LHCN-M2 (cell line): ENCODE measurements at places on chromosomes 3 and 15. TPM values are rescaled to one million over a fixed set of nuclear protein-coding genes. Genes with fewer than 3 reads are reported as not detected.
A peak's percentile ranks its signal among the peaks of the same experiment; 100 is the strongest.

DNA sequence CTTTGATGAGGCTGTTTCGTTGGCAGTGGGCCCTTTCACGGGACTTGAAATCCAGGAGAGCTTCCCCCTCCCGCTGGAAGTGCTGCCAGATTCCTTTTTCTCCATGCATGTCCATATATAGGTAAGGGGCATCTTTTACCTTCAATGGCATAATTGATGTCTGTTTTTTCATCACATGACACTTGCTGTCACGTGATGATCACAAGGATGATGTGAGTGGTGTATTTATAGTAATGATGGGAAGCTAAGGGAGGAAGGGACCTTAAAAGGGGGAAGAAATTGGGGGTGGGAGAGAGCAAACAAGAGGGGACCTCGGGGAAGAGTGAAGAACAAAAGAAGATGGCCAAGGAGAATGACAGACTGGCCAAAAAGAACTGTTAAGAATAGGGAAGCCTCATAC lies 11.3 kb upstream of the SUSD5 start:
- DNase-seq = no peak

GRCh38 chr15:69668963-69669362 lies 216.3 kb downstream of the RPLP1 start:
- DNase-seq = peak; percentile 3

DNA sequence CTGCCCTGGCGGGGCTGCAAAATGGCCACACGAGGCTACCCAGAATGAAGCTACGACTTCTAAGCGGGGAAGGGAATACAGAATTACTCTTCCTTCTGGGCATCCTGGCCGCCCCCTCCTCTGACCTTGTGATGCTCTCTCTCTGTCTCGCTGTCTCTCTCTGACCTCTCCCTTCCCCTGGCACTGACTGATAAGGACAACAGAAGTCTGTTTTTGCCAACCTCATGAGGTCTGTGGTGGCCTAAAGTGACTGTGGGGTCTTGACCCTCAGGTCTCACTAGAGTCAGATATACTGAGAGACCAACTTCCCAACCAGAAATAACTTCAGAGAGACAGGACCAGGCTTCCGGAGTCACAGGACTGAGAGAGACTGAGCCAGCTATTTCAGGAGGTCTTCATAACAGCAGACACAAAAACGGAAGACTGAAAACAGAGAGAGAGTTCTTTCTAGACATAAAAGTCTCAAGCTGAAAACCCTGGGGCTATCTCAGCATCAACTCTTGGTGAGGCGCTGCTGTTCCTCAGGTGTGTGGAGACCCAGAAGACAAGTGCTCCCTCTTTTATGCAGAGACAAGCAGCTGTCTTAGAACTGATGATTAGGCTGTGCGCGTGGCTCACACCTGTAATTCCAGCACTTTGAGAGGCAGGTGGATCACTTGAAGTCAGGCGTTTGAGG lies 38.2 kb upstream of the CFAP161 start:
- no peak for DNase-seq

DNA sequence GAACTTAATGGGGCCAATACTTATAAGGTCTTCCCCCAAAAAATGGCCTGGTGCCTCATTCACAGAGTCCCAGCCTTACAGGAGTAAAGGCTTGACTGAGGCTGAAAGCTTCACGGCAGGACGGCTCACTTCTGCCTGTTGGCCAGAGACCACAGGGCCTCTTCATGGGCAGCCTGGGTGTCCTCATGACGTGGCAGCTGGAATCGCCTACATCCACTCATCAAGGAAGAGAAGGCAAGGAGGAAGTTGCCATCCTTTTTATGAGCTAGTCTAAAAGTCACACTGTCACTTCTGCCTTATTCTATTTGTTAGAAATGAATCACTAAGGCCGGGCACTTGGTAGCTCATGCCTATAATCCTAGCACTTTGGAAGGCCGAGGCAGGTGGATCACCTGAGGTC lies 89.3 kb upstream of the DGKG start:
- DNase-seq = no peak

Gene ARHGEF26
- total RNA-seq = 1.8 and 2.8 TPM in 2 replicates

GRCh38 chr3:141986548-141987107 lies 110.2 kb downstream of the ATP1B3 start:
- DNase-seq = no peak

GRCh38 chr3:77324105-77324504 lies 284.2 kb downstream of the ROBO2 start:
- no peak for DNase-seq

DNA sequence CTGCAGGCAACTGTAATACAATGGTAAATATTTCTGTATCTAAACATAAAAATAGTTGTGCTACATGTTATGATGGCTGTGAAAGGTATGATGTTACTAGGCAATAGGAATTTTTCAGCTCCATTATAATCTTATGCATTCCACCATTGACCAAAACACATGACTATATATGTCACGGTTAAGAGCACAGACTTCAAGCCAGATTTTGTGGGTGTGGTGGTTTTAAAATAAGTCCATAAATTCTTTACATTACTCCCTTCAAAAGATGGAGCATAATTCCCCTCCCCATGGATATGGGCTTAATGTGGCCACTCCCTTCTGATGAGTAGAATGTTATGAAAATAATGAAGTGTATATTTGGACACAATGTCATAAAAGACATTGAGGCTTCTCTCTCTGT lies 88.4 kb upstream of the TBC1D5 start:
- DNase-seq = no peak

Gene ONECUT1
- total RNA-seq = not detected in 2 replicates

DNA sequence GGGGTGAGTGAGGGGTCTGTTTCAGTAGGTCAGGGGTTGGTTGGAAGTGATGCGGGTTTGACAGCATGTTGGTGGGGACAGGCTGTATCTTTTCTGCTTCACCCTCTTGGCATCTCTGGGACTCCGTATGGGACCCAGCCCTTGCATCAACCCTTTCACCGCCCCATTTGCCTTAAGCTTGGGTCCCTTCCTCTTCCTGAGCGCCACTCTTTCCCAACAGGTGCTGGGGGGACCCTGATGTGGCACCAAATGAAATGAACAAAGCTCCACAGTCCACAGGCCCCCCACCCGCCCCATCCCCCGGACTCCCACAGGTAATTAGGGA lies 1.1 kb downstream of the EIF4G1 start:
- no peak for DNase-seq

Gene OCA2
- total RNA-seq = 0.23 TPM in 1 of 2 replicates, not detected in the other

DNA sequence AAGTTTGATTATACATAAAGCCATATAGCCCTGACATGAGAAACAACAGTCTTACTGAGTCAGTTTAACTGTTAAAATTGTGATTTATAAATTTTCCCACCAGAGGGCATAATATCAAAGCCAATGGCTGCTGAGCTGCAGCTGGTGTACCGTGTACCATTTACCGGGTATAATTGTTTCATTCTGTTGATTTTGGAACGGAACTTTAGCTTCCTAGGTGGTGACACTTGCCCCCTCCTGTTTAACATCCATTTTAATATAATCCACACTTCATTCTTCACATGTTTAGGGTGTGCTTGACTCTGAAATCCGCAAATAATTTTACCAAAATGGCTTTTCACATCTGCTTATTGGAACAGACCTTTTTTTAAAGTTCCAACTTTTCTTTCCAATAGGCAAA lies 72.8 kb downstream of the SLC9A9 start:
- DNase-seq = peak; percentile 56

- DNase-seq = no peak
Measured at GRCh38 chr15:70140543-70141375, 43.0 kb upstream of the TLE3 start.

Gene GMNC
- total RNA-seq = 0.75 TPM in 1 of 2 replicates, not detected in the other

DNA sequence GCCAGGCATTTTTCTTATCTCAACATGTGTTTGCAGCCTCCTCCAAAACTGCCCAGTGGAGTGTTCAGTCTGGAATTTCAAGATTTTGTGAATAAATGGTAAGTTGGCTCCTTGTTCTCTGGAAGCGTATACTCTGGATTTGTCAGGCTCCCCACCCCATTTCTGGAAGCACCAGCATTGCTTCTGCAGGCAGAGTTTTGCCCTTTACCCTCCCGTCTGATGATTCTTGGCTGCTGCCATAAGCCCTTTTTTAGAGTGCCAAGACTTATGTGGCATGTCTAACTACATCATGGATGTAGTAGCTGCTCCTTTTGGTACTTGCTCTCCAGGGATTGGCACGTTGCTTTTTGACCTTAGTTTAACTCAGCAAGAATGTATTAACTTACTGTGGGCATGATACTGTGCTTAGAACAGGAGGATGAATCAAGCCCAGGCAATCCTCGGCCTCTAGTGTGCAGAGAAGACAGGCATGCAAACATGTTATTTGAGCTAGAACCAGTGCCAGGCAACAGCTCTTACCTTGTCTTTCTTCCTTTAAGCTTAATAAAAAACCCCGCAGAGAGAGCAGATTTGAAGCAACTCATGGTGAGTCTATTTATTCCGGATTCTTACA lies 8.3 kb downstream of the SNAPC5 start:
- no peak for DNase-seq

- peak; percentile 17 for DNase-seq
Measured at GRCh38 chr3:5304789-5305683, 117.5 kb downstream of the EDEM1 start.

Gene GOLGA8Q
- total RNA-seq = 0.77 and 1.2 TPM in 2 replicates
